T-cell (primary cell): ENCODE measurements at places on chromosomes 6 and 20. TPM values are rescaled to one million over a fixed set of nuclear protein-coding genes. Genes with fewer than 3 reads are reported as not detected.

SLC22A7 gene
- not detected for total RNA-seq

C6orf118 gene
- not detected for total RNA-seq

SNTA1 gene
- total RNA-seq, result 5.5 TPM

GSS gene
- 29.4 TPM for total RNA-seq

SEL1L2 gene
- total RNA-seq, result not detected
